ENCODE measurements at places on chromosomes 2 and 18. TPM values are rescaled to one million over a fixed set of nuclear protein-coding genes. Genes with fewer than 3 reads are reported as not detected.

Gene LHCGR
- not detected for total RNA-seq

Gene PLGLB1
- 2.2 TPM for total RNA-seq

Gene EMILIN1
- total RNA-seq, result 100 TPM

Gene B3GNT7
- 7.1 TPM for total RNA-seq

Gene KCNG2
- not detected for total RNA-seq

Gene GEN1
- 9.6 TPM for total RNA-seq

Gene NPPC
- 16.0 TPM for total RNA-seq

Gene RIT2
- not detected for total RNA-seq

Gene NT5C1B
- not detected for total RNA-seq

Gene EDAR
- total RNA-seq, result 0.74 TPM

Gene FKBP1B
- 14.2 TPM for total RNA-seq

Gene AKAIN1
- not detected for total RNA-seq

Gene NPHP1
- total RNA-seq, result 4.9 TPM

Gene SPP2
- not detected for total RNA-seq

Gene UGT1A7
- total RNA-seq, result 4.9 TPM

Gene NYAP2
- total RNA-seq, result 0.25 TPM

Gene IL1F10
- not detected for total RNA-seq

Measured in vagina (tissue), 2 donors.